ENCODE measurements at places on chromosomes 1 and 21.

- DNase-seq = no peak
Measured at GRCh38 chr1:88060750-88061491, 623.2 kb upstream of the PKN2 start.

DNA sequence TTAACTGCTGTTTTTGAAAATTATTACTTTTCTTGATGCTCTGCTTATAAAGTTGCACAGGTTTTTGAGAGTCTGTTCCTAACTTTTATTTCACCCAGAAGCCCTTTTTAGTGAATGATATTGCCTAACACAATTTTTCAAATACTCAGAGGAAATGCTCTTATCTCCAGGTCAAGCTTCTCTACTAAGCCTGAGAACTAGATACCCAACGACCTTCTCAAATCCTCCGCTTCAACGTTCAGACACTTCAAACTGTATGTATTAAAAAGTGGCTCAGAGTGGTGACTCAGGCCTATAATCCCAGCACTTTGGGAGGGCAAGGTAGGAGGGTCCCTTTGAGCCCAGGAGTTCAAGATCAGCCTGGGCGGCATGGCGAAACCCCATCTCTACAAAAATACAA lies 88.5 kb downstream of the ASH1L start:
- no peak for DNase-seq

DNA sequence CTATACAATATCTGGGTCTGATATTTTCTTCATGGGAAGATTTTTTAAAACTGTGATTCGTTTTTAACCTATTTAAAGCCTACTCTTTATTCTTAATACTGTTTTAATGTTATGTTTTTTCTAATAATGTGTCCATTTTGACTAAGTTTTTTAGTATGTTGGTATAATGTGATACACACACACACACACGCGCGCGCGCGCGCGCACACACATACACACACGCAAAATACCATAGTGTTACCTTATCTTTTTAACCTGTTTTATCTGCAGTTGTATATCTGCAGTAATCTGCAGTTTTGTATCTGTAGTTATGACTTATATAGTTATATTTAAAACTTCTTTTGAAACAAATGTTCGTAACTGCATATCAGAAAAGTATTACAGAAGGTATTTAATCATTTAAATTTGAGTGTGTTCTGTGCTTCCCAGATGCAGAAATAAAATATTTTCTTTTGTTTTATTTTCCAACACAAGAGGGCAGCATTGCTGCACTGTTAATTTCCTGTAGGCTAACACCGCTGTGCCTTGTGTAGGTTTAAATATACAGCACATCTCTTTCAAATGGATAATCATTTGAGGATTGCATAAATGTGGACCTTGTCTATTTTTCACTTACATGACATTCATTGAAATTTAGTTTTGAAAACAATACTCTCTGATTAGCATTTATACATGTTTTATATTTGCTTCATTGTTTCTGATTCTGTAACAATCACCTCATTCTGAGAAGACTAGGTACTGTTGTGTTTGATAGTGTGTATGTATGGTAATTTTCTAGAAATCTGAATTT lies 166.1 kb downstream of the PDE4B start:
- DNase-seq = peak; percentile 33

DNA sequence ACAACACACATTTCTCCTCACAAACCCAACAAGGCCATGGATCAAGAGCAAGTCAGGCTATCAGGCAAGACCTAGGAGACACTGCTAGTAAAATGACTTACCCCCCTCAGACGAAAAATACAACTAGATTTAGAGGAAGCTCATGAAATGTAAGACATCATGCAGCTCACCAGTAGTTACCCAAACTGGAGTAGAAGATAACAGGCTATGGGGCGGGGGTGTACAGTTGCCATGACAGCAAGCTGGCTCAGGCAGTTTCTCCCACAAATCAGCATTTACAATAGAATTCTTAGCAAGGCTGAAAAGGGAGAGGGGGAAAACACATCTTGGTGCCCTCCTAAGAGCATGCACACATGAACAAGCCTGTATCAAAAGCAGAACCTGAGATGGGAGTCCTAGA lies 13.9 kb downstream of the TPM3 start:
- DNase-seq = no peak

GRCh38 chr1:24081190-24081589 lies 30.7 kb downstream of the MYOM3 start:
- DNase-seq = no peak

DNA sequence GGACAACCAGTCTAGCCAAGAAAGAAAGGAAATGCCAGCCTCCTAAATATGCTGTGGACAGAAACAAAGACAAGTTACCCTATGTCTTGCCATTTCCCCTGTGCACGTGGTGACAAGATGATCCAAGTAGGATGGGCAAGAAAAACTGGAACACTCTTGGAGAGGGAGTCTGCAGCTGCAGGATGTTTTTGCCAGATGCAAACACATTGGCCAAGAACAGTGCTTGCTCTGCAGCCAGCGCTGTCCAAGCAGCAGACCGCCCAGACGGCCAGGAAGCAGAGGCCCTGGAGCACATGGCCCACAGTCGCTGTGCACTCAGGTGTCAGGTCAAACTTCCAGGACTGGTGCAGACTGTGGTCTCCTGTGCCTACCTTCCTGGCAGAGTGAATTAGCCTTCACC lies 189.3 kb downstream of the SLC35F3 start:
- DNase-seq = no peak

GRCh38 chr1:168223681-168224540 lies 1.9 kb upstream of the SFT2D2 start:
- DNase-seq = no peak
